T-cell (primary cell): ENCODE measurements at places on chromosomes 12 and 14.

- no peak for DNase-seq
Observed at GRCh38 chr12:131222329-131223139, 268.8 kb downstream of the ADGRD1 start.

- no peak for DNase-seq
Observed at GRCh38 chr12:106138633-106139421, at the start of gene NUAK1. Gene NUAK1 (minus strand): TSS chr12:106138954. CDS start chr12:106138653, 301 bp downstream.

DNA sequence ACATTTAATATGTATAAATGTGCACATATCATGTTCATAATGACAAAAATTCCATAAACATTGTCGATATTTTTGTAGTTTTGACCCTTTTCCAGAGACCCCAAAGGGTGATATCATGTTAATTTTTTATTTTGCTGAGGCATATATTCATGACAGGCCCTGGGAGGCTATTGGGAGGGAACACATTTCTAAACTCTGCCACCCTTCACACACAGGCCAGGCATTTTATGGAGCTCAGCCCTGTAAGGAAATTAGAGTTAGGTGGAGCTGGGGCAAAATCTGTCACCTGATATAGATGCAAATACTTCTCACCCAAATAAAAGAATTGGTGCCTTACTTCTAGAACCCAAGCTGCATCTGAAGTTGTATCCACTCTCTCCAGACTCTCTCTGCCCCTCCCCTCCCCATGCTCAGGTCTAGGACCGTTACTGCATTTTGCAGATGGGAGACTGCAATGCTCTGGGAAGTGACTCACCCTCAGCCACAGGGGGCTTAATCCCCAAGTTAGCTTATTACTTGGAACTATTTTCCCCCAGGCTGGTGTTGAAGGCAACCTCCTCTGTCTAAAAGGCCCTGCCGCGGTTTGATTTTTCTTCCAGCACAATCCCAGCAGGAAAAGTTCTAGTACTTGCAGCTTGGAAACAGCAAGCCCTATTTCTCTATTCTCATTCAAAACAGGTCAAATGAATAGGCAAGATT, 238.9 kb downstream of the EMP1 start:
- DNase-seq = no peak

DNA sequence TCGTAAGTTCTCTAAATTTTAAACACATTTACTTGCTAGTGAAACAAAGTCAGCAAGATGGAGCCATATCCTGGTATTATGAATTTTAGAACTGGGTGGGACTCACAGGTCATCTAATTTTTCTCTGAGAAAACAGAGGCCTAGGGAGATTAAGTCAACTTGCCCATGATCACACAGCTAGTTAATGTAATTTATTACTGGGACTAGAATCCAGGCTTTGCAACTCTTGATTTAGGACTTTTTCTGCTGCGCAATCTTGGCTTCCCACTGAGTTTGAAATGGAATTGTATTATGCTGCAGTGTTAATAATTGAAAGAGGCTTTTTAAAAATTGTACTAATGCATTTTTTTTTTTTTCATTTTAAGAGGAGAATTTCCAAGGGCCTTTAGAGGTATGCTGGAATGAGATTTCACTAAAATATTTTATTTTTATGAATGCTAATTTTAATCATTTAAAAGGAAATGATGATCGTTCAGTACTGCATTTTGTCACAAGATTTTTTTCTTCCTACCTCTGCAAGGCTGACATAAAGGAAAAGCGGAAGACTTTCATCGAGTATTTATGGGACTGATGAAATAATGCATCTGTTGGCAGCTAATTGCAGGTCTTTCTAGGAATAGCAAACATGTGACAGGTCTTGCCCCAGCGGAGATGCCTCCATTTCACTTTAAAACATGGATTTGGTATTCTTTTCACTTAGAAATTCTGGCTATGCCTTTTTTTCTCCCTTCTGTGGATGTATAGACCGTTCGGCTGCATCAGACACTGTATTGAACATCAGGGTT, 9.6 kb downstream of the CRADD start:
- DNase-seq = no peak

DNA sequence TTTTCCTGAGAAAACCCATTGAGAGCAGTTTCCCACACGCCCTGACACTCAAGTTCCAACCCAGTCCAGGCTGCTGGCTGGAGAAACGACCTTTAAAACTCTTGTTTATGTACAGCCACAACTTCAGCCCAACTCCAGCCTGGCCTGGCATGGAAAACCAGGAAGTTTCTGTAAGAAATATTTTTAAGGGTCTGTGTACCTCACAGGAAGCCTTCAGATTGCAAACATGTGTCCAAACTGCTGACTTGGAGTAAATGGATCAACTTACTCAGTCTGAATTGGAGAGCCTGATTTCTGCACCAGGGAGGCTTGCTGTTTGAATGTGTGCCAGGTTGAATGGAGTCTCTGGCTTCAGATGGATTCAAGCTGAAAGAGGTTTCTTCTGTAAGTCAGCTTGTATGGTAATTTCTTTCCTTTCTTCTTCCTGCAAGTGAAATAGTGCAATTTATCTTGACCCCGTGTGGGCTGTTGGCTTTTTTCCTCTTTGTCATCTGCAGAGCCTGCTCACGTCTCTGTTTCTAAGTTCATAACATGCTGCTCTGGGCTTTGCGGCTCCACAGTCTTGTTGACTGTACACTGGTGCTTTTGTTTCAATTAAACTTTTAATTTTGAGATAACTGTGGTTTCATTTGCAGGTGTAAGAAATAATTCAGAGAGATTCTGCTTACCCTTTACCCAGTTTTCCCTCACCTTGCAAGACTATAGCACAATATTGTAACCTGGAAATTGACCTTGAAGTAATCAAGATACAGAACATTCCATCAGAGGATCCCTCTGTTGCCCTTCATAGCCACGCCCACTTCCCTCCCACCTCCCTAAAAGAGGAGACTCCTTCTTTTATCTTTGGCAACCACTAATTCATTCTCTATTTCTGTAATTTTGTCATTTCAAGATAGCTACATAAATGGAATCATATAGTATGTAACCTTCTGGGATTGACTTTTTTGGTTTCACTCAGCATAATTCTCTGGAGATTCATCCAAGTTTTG, 109.7 kb upstream of the PRMT8 start:
- DNase-seq = no peak
